Renal pelvis (tissue), 12 donors: ENCODE measurements at places on chromosomes 13 and 19. TPM values are rescaled to one million over a fixed set of nuclear protein-coding genes. Genes with fewer than 3 reads are reported as not detected.

- no peak for DNase-seq
These were observed 74.4 kb downstream of the TNFRSF19 start for GRCh38 chr13:23644527-23645138.

DNA sequence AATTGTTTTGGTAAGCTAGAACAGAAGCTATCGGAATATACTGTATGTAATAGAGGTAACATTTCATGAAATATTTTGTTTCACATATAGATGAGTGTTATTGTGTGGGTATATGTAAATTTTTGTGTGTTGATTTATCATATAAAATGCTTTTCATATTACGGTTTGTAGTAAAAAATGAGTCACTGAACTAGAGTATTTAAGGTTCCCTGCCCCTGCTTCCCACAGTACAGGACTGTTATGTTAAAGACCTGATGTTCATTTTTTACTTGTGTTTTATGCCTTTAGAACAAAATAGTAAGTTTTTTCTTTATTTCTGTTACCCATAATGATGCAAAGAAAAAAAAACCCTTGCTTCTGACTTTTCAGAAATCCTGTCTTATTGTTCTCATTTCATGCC, 243.4 kb downstream of the ENOX1 start:
- DNase-seq: no peak

DNA sequence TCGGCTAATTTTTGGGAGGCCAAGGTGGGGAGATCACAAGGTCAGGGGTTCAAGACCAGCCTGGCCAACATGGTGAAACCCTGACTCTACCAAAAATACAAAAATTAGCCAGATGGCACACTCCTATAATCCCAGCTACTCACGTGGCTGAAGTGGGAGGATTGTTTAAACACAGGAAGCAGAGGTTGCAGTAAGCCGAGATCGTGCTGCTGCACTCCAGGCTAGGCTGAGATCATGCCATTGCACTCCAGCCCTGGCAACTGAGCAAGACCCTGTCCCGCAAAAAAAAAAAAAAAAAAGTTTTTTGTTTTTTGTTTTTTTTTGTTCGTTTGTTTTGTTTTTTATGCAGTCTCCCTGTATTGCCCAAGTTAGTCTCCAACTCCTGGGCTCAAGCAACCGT, 21.2 kb downstream of the MAST1 start:
- DNase-seq: no peak

- no peak for DNase-seq
These were observed 78.6 kb upstream of the TSHZ3 start for GRCh38 chr19:31427857-31428256.

GRCh38 chr19:7902796-7903243, 857 bp upstream of the MAP2K7 start:
- no peak for DNase-seq

DNA sequence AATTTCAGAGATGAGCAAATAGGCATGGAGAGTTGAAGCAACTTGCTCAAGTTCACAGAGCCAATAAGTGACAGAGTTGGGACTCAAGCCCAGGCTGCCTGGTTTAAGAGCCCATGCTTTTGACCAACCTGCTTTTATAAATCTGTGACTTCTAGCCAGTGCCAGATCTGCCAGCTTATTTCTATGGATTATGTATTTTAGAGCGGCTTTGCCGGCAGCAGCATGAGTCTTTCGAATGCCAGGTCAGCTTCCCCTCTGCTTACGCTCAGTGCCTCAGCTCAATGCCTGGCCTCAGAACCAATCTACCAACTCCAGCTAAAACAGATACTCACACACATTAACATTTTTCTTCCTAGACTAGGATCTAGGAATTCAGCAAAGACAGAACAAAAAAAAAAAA, 2.3 kb downstream of the SERPINE3 start:
- DNase-seq: no peak

DNA sequence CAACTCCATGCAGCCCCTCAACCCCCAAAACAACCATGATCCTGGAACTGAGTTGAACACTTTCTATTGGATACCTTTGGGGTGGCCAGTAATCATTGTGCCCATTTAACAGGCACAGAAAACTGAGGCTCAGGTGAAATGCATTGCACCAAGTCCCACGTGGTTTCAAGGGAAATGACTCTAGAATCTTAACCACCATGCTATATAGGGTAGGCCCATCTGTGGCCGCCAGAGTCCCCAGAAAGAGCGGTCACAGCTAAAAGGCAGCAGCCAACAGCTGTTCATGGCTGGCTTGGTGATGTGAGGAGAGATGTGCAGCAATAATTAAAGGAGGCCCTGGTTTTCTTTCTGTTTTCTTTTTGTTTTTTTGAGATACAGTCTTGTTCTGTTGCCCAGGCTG, 2.6 kb downstream of the CNN1 start:
- no peak for DNase-seq

- DNase-seq: no peak
These were observed 72.0 kb upstream of the USP29 start for GRCh38 chr19:57047743-57048142.

DNA sequence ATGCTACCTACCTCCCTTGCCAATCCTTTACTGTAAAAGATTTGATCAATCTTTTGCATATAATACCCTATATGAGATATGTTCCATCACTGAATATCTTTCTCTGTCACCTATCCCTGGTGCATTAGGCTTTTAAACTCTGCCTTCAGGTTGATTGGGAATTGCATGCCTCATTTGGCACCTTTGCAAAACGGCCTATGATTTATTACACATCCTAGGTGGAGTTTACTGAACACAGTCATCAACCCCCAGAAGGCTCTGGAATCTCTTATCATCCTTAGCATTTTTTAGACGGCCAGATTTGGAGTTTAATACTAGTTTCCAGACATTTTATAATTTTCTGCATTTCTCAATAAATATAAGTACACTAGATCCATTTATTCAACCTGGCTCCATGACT, 448.4 kb upstream of the SLC10A2 start:
- DNase-seq: no peak

UBL5 gene
- polyA plus RNA-seq: 275 TPM

CLEC17A gene
- 0.10 TPM for polyA plus RNA-seq

LMTK3 gene
- polyA plus RNA-seq: 3.7 TPM

LGALS14 gene
- polyA plus RNA-seq: not detected

MYBPC2 gene
- 0.53 TPM for polyA plus RNA-seq

BEST2 gene
- polyA plus RNA-seq: 0.15 TPM

AMER2 gene
- 0.31 TPM for polyA plus RNA-seq

CRB3 gene
- 41.7 TPM for polyA plus RNA-seq

MRPL54 gene
- 48.6 TPM for polyA plus RNA-seq
